ENCODE measurements at places on chromosomes 2 and 18.

DNA sequence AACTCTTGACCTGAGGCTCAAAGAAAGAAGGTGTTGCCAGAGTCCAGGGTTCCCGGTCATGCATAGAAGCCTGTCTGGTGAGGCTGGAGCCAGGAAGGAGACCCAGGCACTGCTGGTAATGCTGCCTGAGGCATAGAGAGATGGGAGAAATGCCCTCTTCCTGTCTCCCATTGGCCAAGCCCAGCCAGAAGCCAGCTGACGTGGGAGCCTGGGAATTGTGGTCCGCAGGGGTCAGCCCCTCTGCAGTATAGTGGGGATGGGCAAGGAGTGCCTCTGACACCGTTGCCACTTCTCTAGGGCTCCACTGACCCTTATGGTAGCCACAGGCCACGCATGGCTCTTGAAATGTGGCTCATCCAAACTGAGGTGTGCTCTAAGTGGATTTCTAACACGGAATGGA lies 95.7 kb downstream of the CTIF start:
- DNase-seq, result no peak

DNA sequence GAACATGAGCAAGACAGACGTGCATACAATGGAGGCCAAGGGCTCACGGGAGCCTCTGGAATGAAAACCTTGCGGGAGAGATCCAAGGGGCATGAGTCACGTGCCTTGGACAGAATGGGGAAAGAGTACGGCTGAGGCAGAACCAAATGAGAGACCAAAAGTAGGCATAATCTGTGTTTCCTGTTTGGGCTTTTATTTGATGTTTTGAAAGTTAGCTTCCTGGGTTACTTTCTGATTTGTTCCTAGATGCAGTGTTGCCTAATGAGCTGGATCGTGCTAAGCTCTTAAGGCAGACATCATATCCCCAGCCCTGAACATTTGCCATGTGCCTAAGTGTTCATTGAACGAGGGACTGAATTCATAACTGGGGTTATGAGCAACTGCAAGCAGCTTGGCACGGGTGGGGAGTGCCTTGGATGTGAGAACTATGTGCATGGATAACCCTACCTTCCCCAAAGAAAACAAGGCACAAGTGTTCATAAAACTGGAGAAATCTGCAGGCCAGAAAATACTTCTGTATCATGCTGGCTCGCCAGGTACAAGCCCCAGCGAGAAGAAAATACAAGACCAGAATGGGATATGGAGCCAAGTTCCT lies 60.3 kb upstream of the RPL31 start:
- no peak for DNase-seq

DNA sequence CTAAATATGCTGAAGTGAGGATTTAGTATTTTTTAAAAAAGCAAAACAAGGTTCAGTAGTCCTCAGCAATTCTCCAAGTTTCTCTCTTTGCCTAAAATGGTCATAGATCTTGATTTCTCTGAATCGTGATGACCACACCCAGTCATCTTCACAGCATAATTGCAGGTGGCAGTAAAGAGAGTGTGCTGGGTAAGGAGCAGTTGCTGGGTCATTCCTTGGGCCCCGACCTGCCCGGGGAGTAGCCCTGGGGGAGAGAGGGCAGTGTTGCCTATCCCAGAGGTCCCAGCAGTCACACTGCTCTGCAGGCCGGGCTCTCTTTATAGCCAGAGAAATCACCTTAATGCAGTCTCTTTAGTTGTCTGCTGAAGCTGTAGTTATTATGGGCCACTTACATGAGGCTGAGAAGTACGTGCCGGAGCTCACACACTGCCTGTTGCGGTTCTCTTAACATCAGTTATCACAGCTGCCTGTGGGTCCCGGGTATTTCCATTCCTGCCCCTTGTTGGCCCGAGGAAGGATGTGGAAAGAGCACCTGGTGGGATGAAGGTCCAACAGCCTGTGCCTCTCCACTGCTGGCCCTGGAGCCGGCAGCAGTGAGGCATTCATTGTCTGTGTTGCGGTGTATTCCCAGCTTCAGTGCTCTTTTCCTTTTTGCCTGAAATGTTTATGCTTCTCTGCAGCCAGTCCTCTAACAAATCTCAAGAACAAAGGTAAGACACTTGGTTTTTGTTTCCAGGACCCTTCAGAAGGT lies 230.1 kb downstream of the ALPK2 start:
- no peak for DNase-seq

- DNase-seq, result no peak
These were observed 261.7 kb upstream of the SLC39A10 start for GRCh38 chr2:195395362-195395761.

- DNase-seq, result no peak
These were observed 94.3 kb downstream of the SEPTIN10 start for GRCh38 chr2:109519513-109519912.

DNA sequence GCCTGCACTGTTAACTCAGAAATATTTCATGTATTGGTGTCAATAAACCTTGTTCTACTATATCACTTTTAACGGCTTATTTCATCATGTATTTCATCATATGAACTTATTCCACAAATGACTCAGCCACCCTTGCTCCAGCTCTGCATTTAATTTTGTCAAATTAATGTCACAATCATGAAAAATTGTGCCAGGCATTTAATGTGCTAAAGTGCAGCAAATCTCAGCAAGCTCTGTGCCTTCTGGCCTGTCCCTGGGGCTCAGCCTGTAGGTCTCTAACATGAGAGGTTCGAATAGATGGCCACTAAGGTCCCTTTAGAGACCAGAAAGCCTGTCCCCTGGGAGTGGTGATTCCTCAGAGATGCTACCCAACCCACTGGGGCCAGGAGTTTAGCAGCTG lies 28.6 kb downstream of the BOD1L2 start:
- DNase-seq, result no peak

GRCh38 chr2:194104687-194105086 lies 1552.3 kb upstream of the SLC39A10 start:
- DNase-seq, result no peak

DNA sequence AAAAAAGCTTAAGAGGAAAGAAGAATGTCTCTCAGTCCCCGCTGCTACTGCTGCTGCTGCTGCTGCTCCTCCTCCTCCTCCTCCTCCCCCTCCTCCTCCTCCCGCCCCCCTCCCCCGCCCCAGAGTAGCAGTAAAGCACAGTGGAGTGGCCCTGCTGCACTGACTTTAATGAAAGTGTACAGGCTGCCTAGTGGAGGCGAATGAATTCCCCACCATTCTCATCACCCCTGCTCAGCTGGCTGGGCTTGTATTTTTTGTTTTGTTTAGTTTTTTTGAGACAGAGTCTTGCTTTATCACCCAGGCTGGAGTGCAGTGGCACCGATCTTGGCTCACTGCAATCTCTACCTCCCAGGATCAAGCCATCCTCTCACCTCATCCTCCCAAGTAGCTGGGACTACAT lies 34.3 kb downstream of the GORASP2 start:
- DNase-seq, result no peak

DNA sequence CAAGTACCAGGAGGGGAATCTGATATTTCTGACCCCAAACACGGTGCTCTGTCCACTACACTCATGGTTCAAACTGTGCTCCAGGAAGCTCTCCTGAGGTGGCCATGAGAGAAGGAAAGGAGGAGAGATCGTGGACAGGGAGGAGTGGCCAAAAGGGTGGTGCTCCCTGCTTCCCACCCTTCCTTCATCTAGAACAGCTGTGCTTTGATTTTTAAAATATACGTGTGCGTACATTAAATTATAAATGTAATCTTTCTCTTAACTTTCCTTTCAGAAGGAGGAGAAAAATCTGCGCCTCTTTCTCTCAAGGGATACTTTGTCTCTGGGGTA lies 8.2 kb upstream of the CHRNA1 start:
- no peak for DNase-seq

DNA sequence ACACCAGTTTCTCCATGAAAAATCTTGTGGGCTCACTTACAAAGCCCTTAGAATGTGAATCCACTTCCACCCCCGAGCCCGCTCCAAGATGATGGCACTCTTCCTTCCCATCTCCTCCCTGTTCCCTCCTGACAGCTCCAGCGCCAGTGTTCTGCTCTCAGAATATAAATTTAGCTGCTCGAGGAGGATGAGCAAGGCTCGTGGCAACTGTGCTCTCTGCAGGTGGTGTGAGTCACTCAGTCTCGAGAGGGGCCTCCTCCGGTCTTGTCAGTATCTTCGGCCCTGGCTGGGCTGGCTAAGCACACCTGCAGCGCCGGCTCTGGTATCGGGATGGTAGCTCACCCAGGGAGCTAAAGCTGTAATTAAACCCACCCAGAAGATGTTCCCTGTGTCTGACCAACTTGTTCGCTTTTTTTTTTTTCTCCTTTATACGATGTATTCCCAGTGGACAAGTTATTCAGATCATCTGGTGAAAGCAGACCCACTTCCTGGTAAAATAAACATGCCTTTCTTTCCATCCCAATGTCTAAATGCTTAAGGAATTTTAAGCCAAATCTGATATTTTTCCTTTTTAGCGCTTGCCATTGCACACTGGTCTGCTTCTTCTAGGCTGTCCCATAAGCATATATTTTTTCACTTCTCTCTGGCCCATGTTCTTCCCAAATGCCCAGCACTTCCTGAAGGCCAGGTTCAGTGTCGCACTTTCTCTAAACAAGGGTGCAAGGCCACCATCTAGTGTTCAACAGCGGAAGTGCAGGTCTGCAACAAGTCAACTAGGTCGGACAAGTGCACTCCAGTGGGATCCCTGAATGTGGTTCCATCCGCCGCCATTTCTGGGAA lies 31.4 kb upstream of the YPEL5 start:
- DNase-seq, result peak; percentile 92

- no peak for DNase-seq
These were observed 265.1 kb downstream of the SOCS6 start for GRCh38 chr18:70553936-70554260.

DNA sequence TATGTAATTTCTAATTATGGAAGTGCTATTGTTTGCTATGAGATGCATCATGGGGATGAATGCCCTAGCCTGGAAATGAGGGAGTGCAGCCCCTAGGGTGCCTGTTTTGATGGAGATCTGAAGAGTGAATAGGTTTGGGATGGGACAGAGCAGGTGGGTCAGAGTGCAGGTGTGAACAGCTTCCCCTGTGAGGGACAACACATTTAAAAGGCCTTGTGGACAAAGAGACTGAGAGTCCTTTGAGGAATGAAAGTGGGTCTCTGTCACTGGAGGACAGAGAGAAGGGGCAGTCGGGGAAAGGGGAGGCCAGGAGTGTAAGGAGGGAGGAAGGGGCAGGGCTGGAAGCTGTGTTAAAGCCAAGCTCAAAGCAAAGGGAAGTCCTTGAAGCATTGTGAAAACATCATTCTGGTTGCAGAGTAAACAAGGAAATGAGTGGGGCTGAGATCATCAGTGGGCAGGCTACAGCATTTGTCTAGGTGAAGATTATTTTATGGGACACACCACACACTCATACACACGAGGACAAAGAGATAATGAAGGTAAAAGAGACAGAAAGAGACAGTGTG lies 877.6 kb downstream of the SLC4A3 start:
- peak; percentile 11 for DNase-seq

- DNase-seq, result no peak
These were observed 6.9 kb downstream of the OXER1 start for GRCh38 chr2:42756966-42757513.

DNA sequence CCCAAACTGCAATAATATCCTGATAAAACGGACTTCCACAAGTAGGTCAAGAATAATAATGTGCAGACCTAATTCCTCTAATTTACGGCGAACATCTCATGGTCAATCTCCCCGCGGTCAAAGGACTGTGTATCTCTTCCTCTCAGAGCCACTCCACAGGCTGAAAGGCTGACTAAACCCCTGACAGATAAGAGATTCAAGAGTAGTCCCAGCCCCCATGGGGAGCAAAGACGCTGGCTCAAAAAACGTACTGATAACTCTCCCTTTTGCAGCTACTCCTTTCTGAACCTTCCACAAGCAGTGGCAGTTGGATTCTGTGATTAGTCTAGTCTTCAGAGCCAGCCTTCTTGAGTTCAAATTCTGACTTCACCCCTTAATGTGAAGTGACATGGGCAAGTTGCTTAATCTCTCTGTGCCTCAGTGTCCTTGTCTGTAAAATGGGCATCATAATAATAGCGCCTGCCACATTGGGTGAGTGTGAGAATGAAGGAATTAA lies 19.7 kb upstream of the IL18R1 start:
- no peak for DNase-seq

- DNase-seq, result no peak
These were observed 28.4 kb upstream of the FHOD3 start for GRCh38 chr18:36269157-36269556.

DNA sequence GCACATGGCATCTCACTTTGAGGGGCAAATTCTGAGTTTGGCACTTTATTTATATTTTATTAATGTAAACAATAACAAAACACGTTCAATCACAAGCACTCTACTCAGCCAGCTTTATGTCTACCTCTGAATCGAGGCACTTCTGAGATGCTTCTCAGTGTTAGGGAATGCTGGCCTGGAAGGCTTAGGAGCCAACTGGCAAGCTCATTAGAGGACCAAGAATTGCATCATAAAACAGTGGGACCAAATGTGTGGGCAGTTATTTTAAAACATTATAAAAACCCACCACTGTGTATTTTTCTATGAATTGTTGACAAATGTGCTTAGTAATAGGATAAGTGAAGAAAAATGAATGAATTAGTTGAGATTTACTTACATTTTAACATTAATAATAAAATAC lies 46.8 kb upstream of the SMIM21 start:
- DNase-seq, result no peak

- peak; percentile 9 for DNase-seq
These were observed at the start of gene POMC for GRCh38 chr2:25168256-25169072. Gene POMC, minus strand, starts transcription at chr2:25168580. Its CDS starts 3,808 bp downstream, at chr2:25164772.

DNA sequence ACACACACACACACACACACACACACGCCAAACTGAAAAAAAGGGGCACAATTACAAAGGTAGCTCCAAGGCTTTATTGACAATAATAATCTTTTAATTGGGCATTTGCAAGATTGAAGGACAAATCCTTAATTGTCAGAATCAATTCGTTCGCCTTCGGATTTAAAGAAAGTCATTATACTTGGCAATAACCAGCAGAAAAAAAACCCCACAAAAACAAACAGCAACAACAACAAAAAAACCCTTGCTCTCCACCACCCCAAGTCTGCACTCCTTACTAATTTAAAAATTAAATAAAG lies 1.8 kb upstream of the HOXD8 start:
- DNase-seq, result no peak

- DNase-seq, result no peak
These were observed 252.1 kb downstream of the CDCA7 start for GRCh38 chr2:173606619-173607248.

GRCh38 chr18:75223687-75224347 lies 13.2 kb downstream of the TSHZ1 start:
- DNase-seq, result peak; percentile 37

- no peak for DNase-seq
These were observed 721.8 kb downstream of the ERBB4 start for GRCh38 chr2:211816754-211817153.
